GM06990 (cell line): ENCODE measurements at places on chromosomes 11 and 22.

GRCh38 chr11:9664276-9665171, 647 bp downstream of the SWAP70 start:
- DNase-seq: peak; percentile 62

GRCh38 chr11:76850130-76850529, 10.6 kb upstream of the ACER3 start:
- no peak for DNase-seq

DNA sequence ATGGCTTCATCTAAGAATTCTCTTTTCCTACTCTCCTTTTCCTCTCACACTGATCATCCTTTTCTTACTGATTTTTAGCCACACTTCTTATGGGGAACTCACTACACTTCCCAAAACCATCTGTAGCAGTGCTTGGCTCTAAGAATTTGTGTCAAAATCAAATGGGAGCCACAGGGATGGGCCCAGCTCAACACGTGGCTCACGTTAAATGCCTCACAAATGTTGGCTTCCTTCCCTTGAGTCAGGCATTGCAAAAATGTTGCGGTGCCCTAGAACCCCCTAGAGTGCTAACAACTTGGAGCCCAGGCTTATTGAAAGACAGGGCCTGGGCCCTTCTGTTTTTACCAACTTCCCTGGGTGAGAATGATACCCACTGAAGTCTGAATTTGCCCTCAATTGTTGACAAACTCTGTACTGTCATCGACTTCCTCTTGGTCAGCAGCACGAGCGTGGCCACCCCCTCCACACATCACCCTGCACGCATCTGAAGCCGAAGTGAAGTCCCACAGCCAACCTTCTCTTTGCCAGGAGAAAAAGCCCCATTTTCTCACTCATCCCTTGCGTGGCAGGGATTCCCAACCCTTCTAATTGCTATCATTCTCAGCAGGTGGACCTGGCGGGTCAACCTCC, 69.7 kb downstream of the ELFN2 start:
- no peak for DNase-seq

- DNase-seq: no peak
Observed at GRCh38 chr11:79381036-79381435, 59.8 kb downstream of the TENM4 start.

DNA sequence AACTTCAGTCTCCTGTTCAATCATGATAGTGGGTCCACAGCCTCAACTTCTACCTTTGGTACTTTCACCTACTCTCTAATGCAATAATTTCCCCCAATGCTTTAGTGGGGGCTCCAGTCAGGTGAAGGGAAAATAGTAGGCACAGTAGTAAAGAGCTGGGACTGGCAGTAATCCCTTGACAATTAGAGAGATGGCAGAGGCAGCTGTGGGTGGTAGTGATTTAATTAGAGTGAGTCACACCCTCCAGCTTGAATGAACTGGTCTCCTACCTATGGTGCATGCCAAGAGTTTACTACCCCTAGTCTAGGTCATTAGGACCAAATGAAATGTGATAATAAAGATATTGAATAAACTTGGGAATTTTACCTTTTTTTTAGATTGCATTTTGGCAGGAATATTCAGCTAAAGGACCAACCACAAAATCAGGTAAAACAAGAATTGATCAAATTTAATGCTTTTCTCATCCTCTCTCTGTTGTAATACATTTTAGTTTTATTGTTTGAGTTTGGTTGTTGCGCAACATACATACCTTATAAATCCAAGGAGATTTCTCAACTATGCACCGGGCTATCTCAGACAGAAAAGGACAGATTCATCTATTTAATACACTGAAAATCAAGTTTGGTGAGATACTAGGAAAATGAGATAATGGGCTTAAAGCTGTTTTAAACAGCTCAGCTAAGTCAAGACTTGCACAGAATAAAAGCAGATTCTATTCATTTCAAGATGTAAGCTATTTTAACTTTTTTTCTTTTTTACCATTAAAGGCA, 9.0 kb downstream of the PRRG4 start:
- DNase-seq: no peak

- DNase-seq: no peak
Observed at GRCh38 chr11:2537010-2537705, 92.3 kb downstream of the KCNQ1 start.
